ENCODE measurements at places on chromosomes 7 and 10. TPM values are rescaled to one million over a fixed set of nuclear protein-coding genes. Genes with fewer than 3 reads are reported as not detected.

- H3K4me3 ChIP-seq = no peak overlapping the region
- no peaks in the 10 kb centered on the region for H3K27me3 ChIP-seq
- H3K27ac ChIP-seq = no peak overlapping the region
- no peaks in the 10 kb centered on the region for H3K36me3 ChIP-seq
- no peaks in the 10 kb centered on the region for H3K4me1 ChIP-seq
- no peak for DNase-seq
These were observed 451.3 kb upstream of the MBL2 start for GRCh38 chr10:53223851-53224250.

The SLC18A3 gene
- not detected for total RNA-seq

DNA sequence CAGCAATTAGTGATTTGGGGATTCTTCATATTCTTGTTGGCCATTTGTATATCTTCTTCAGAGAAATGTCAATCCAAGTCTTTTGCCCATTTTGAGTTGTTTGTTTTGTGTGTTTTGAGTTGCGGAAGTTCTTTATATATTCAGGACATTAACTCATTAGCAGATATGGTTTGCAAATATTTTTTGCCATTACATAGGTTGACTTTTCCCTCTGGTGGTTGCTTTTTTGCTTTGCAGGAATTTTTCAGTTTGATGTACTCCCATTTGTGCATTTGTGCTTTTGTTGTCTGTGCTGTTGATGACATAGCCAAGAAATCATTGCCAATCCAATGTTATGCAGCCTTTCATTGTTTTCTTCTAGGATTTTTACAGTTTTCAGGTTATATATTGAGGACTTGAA, 63.6 kb upstream of the DNAJC1 start:
- no peak overlapping the region for H3K4me3 ChIP-seq
- no peaks in the 10 kb centered on the region for H3K27me3 ChIP-seq
- peaks cover 2% of the 10 kb centered on the region for H3K36me3 ChIP-seq
- no peak overlapping the region for H3K27ac ChIP-seq

DNA sequence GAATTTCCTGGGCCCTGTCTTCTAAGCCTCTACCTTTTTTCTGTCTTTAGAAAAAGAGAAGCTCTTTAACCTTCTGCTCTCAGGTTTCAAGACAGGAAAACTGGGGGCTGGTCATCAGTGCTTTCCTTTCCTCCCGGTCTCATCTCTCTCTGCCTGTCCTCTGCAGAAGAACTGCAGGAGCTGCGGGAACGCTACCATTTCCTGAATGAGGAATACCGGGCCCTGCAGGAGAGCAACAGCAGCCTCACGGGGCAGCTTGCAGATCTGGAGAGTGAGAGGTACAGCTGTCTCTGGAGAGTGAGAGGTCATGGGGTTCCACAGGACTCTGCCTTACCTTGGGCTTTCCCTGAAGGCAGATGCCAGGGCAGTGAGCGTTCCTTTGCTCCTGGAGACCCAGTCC, 12.7 kb downstream of the CCDC136 start:
- no peaks in the 10 kb centered on the region for H3K4me1 ChIP-seq
- DNase-seq = no peak
- no peak overlapping the region for H3K4me3 ChIP-seq
- no peaks in the 10 kb centered on the region for H3K27me3 ChIP-seq

GRCh38 chr7:105712877-105713276, 131.6 kb upstream of the EFCAB10 start:
- H3K27ac ChIP-seq = no peak overlapping the region
- peaks cover 2% of the 10 kb centered on the region for H3K36me3 ChIP-seq
- H3K4me1 ChIP-seq = peaks cover 8% of the 10 kb centered on the region
- no peak for DNase-seq
- H3K4me3 ChIP-seq = no peak overlapping the region

DNA sequence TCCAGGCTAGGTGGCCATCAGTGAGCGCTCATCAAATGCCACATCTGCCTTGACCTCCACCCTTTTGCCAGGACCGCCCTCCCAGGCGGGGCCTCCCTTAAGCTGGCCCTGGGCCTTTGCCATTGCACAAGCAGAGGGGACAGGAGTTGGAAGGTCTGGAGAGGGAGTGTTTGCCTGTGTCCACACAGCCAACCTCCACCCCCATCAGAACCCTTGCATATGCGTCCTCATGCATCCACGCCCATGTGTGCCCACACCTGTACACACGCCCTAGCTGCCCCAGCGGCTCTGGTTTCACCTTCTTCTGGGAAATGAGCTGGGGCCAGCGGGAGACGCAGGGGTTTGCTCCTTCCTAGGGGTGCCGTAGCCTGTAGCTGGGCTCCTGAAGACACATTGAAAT, 64.0 kb downstream of the NEURL1 start:
- DNase-seq = no peak
- peaks cover 8% of the 10 kb centered on the region for H3K36me3 ChIP-seq
- H3K4me1 ChIP-seq = peaks cover 14% of the 10 kb centered on the region
- no peak overlapping the region for H3K4me3 ChIP-seq
- H3K27me3 ChIP-seq = peaks cover 55% of the 10 kb centered on the region

GRCh38 chr10:113692271-113692670, 12.6 kb downstream of the CASP7 start:
- H3K4me3 ChIP-seq = no peak overlapping the region
- H3K27ac ChIP-seq = no peak overlapping the region
- no peak for DNase-seq
- peaks cover 13% of the 10 kb centered on the region for H3K4me1 ChIP-seq
- no peaks in the 10 kb centered on the region for H3K27me3 ChIP-seq

GRCh38 chr7:15280078-15280733, 281.6 kb downstream of the AGMO start:
- no peak for DNase-seq
- H3K36me3 ChIP-seq = no peaks in the 10 kb centered on the region
- H3K4me3 ChIP-seq = no peak overlapping the region
- no peaks in the 10 kb centered on the region for H3K4me1 ChIP-seq

The DNA2 gene
- 4.1 TPM for total RNA-seq

The ECHDC3 gene
- total RNA-seq = 0.72 TPM

The ALOX5 gene
- 66.6 TPM for total RNA-seq

- H3K4me3 ChIP-seq = no peak overlapping the region
- peaks cover 8% of the 10 kb centered on the region for H3K36me3 ChIP-seq
- peaks cover 5% of the 10 kb centered on the region for H3K27me3 ChIP-seq
- H3K4me1 ChIP-seq = peaks cover 14% of the 10 kb centered on the region
These were observed 611 bp downstream of the NDUFA5 start for GRCh38 chr7:123557016-123557397.

All from T-helper 17 cell (primary cell).